PC-9 (cell line): ENCODE measurements at places on chromosomes 13 and 19. TPM values are rescaled to one million over a fixed set of nuclear protein-coding genes. Genes with fewer than 3 reads are reported as not detected.
A peak's percentile ranks its signal among the peaks of the same experiment; 100 is the strongest.

- DNase-seq: no peak
Observed at GRCh38 chr13:112986946-112987681, 18.1 kb downstream of the MCF2L start.

GRCh38 chr19:54387991-54388801 is 23.5 kb upstream of the LAIR1 start:
- DNase-seq: no peak

DNA sequence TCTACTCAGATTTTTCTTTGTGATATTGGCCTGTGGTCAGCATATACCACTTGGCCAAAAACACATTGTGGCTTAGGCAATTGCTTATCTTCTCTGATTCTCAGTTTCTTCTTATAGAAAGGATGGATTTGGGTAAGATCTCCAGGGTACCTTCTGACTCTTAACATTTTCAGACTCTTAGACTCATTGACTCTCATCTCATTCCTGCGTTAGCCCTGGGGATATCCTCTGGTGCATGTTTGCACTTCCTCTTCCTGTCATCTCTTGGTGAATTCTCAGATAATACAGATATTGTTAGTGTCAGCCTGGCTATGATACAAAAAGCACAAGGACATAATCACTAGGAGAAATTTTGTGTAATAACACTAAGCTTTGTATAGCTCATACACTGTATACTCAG is 492.5 kb upstream of the GPC6 start:
- no peak for DNase-seq

DNA sequence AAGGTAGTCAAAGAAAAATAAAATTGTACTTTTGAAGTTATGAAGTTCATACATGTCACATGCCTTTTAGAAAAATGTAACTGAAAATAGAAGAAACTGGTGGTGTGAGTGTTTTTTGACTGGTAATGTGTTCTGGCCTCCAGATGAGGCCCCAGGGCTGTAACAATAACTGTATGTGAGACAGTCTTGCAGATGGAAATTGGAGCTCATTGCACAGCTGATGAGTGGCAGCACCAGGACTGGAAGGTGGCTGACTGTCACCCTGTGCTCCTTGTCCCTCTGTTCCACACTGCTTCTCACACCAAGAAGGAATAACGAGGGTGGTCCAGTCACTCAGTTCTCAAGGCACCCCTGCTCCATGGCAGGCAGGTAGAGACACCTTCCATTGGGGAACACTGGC is 215.6 kb downstream of the SLC7A1 start:
- no peak for DNase-seq

DNA sequence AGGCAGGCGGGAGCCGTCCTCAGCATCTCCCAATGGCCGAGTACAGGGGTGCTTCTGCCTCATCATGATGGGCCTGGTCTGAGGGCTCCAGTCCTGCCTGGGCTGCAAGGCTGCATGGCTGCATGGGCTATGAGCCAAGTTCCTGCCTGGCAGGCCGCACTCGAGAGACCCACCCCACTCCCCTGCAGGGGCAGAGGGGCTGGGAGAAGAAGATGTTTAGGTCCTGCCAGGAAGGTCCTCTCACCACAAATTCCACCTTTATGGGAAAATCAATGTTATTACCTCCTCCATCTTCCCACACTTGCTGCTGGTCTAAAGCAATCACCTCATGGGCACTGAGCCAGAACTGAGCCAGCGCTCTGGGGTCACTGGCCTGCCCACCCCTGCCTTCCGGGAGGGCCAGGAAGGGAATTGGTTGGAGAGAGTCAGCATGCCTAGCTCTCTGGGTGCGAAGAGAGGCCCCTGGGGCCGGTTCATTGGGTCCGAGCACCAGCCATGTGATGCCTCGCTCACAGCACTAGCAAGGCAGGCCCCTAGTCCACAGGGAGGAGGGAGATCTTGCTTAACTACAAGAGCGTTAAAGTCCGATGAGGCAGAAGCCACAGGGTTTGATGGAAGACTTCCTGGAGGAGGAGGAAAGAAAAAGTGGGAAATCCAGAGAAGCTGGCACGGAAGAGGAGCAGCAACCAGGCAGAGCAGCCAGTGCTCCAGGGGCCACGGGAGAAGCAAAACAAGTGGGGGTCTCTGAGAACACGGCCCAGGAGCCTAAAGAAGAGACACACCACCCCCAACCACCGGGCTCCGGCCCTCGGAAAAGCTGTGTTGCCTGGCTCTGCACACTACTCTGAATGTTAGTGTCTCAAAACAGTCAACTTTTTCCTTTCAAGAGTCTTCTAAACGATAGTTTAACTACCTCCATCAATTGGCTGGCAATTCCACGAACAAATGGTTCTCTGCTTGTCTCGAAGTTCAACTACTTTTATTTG is 63.1 kb downstream of the CEBPG start:
- DNase-seq: no peak

- no peak for DNase-seq
Observed at GRCh38 chr13:78499802-78500201, 103.5 kb downstream of the POU4F1 start.

DNA sequence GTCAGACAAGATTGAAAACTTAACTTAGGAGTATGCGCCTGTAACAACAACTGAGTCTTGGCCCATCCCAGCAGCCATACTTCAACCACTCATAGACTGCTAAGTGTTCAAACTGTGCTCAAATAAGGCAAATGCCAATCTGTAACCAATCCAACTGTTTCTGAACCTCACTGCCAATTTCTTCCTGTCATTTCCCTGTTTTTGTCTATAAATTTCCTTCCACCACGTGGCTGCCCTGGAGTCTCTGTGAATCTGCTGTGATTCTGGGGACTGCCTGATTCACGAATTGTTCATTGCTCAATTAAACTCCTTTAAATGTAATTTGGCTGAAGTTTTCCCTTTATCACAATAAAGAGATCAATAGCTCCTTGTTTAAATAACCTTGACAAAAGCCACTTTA is 50.8 kb upstream of the FREM2 start:
- DNase-seq: no peak

DNA sequence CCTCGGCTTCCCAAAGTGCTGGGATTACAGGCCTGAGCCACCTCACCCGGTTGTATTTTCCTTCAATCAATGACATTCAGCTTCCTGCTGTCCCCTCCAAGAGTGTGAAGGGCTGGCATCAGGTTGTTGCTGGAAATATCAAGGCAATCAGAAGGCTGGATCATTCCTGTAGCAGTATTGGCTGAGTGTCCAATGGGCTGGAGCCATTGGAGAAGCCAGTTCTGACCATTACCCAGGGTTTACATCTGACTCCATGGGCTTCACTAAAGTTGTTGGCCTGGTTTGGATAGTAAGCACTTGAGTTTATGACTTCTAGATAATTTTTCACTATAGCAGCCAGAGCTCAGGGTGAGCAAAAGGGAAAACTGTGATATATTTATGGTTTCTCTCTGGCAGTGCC is 137.0 kb downstream of the DLEU7 start:
- no peak for DNase-seq

- DNase-seq: no peak
Observed at GRCh38 chr13:87944038-87944437, 272.9 kb downstream of the SLITRK5 start.

DNA sequence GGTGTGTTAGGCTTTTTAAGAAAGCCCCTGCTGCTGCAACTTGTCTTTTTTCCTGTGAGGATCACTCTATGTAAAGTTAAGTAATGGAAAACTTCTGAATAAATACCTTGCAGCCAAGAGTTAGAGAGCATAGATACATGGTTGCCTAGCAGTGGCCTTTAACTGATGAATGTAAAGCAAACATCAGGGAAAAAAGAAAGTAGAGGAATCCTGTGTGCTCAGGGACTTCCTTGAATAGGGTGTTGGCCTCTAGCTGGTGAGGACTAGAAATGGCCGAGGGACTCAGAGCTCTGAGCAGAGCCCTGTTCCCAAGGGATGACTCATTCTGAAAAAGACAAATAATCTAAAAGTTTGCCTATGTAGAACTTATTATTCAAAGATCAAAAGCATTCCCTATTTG is 135.7 kb downstream of the MIPEP start:
- peak; percentile 11 for DNase-seq

DNA sequence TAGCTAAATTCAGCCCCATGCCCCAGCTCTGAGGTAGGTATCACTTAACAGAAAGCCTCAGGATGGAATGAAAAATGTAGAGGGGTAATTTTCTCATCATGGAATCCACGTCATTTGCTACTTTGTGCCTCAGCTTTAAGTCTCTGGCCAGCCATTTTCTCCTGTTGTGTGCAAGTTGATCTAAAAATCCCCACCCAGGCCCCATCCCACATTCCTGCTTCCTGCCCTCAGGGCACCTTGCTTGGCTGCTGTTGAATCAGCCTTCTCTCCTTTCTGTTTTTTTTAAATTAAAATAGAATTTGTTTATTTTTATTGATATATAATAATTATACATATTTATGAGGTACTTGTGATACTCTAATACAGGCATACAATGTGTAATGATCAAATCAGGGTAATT is 179.9 kb upstream of the TSHZ3 start:
- DNase-seq: no peak

GRCh38 chr19:8608941-8609278 is 1.6 kb downstream of the ADAMTS10 start:
- DNase-seq: no peak

- DNase-seq: no peak
Observed at GRCh38 chr13:51148223-51148951, 37.3 kb upstream of the C13orf42 start.

DNA sequence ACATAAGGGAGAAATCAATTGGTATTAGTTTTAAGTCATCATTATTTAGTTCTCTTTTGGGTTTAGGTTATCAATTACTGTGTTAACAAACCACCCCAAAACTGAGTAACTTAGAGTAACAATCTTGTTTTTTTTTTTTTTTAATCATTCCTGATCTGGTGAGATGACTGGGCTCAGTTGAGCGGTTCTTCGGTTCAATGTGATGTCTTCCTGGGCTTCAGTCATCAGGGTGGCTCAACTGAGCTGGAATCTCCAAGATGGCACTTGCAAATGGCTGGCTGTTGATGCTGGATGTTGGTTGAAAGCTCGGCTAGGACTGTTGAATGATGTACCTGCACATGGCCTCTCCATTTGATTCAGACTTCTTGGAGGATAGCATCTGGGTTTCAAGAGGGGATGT is 3.2 kb upstream of the TARM1 start:
- DNase-seq: no peak

GRCh38 chr13:25046274-25046984 is 49.5 kb upstream of the PABPC3 start:
- DNase-seq: no peak

- no peak for DNase-seq
Observed at GRCh38 chr13:36882829-36883390, 37.1 kb downstream of the SMAD9 start.

CD177 gene
- total RNA-seq: 6.0 and 7.8 TPM in 2 replicates
